ENCODE measurements at places on chromosomes 11 and 22. TPM values are rescaled to one million over a fixed set of nuclear protein-coding genes. Genes with fewer than 3 reads are reported as not detected.

DNA sequence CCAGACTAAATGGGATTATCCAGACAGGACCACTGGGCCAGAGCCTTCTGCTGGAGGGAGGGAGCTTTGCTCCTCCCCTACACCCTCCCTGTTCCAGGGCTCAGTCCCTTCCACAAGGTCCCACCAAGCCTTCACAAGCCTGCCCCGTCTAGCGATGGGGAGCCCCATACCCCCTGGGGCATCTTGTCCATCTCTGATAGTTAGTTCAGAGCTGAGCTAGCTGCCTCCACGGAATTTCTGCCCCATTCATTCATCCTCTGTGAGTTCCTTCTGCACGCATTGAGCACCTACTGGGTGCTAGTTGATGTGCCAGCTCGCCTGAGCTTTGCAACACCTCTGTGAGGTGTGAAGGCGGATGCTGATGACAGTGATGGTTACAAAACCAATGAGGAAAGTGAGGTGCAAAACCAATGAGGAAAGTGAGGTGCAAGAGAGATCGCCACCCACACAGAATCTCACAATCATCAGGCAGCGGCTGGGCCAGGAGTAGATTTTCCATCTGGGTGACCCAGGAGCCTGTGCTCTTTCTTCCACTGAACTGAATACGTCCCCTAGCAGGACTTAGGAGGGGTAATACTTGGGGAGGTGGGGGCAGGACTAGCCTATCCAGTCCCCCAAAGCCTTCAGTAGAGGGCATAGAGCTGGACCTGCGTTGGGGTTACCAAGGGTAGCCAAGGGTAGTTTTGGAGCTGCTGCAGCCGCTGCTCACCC lies 21.5 kb upstream of the CBX7 start:
- H3K4me1 ChIP-seq, result peaks cover 70% of the 10 kb centered on the region
- no peaks in the 10 kb centered on the region for H3K36me3 ChIP-seq
- H3K27ac ChIP-seq, result peak overlapping the region; percentile 86

The APOL4 gene
- total RNA-seq, result not detected

GRCh38 chr11:66950112-66950535 lies 8.1 kb downstream of the PC start:
- no peaks in the 10 kb centered on the region for H3K36me3 ChIP-seq
- H3K4me3 ChIP-seq, result no peak overlapping the region
- no peak for DNase-seq
- no peak overlapping the region for H3K27ac ChIP-seq
- H3K27me3 ChIP-seq, result no peaks in the 10 kb centered on the region

- no peak overlapping the region for H3K27ac ChIP-seq
- DNase-seq, result no peak
- no peak overlapping the region for H3K4me3 ChIP-seq
- H3K4me1 ChIP-seq, result no peaks in the 10 kb centered on the region
Measured at GRCh38 chr11:5274395-5274794, 4.7 kb upstream of the HBE1 start.

The MTCH2 gene
- total RNA-seq, result 21.5 TPM

DNA sequence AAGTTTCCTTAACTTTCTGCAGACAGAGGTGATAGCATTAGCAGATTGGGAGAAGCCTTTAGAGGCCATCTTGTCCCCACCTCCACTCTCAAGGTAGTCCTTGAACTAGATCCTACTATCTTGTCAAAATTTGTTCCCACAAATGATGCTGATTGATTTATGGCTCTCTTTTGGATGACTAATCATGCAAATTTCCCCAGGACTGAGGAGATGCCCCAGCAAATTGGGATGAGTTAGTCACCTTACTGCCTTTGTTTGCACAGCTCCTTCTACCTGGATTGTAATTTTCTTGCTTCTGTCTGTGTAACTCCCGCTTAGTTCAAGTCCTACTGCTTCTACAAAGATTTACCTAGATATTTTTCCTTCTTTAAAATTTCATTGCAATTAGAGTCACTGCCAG lies 391.4 kb upstream of the CADM1 start:
- no peaks in the 10 kb centered on the region for H3K27me3 ChIP-seq
- DNase-seq, result no peak
- no peaks in the 10 kb centered on the region for H3K4me1 ChIP-seq
- no peak overlapping the region for H3K4me3 ChIP-seq
- H3K27ac ChIP-seq, result no peak overlapping the region

The PGM2L1 gene
- total RNA-seq, result 16.8 TPM

The STT3A gene
- 46.8 TPM for total RNA-seq

GRCh38 chr22:48258064-48258701 lies 1495.7 kb downstream of the TBC1D22A start:
- no peaks in the 10 kb centered on the region for H3K4me1 ChIP-seq
- no peak for DNase-seq
- H3K4me3 ChIP-seq, result no peak overlapping the region
- no peaks in the 10 kb centered on the region for H3K36me3 ChIP-seq
- H3K27ac ChIP-seq, result no peak overlapping the region
- no peaks in the 10 kb centered on the region for H3K27me3 ChIP-seq

DNA sequence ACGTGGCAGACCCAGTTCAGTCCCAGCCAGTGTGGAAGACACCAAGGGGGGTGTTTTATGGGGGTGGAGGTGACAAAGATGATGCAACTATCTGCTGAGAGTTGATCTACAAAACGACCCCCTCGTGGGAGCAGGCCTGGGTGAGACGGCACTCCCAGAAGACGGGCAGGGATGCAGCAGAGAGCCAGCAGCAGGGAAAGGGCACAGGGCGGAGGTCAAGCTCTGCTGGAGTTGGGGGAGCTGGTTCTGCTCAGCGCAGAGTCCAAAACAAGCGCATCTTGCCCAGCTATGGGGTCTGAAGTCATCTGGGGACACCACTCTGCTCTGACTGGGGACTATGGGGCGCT lies 3.9 kb downstream of the GNB1L start:
- H3K4me1 ChIP-seq, result peaks cover 41% of the 10 kb centered on the region
- H3K36me3 ChIP-seq, result peaks cover 20% of the 10 kb centered on the region
- H3K4me3 ChIP-seq, result no peak overlapping the region
- no peak for DNase-seq
- H3K27me3 ChIP-seq, result no peaks in the 10 kb centered on the region
- no peak overlapping the region for H3K27ac ChIP-seq

The SCGB1C1 gene
- total RNA-seq, result not detected

The KIRREL3 gene
- total RNA-seq, result not detected

DNA sequence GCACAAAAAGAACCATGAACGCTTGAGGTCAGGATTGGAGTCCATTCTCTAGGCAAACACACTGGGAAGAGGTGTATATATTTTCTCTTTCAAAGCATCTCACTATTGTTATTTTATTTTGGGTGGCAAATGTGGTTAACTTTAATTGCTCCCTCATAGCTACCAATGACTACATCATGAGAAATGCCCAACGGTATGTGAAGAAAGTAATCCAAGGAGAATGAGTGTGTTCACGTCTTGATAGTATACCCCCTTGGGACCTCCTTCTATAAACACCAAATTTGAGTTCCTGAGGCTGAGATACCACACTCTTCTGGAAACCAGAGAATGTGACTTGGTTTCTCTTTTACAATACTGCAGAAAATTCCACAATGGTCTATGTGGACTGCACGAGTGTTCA lies 15.8 kb downstream of the OR8D1 start:
- H3K36me3 ChIP-seq, result no peaks in the 10 kb centered on the region
- H3K27me3 ChIP-seq, result no peaks in the 10 kb centered on the region
- no peak overlapping the region for H3K4me3 ChIP-seq
- no peak overlapping the region for H3K27ac ChIP-seq
- no peak for DNase-seq

- H3K36me3 ChIP-seq, result no peaks in the 10 kb centered on the region
- no peaks in the 10 kb centered on the region for H3K27me3 ChIP-seq
- DNase-seq, result no peak
- no peak overlapping the region for H3K27ac ChIP-seq
Measured at GRCh38 chr11:105780781-105781525, 171.1 kb downstream of the GRIA4 start.

The BIK gene
- total RNA-seq, result 1.7 TPM

DNA sequence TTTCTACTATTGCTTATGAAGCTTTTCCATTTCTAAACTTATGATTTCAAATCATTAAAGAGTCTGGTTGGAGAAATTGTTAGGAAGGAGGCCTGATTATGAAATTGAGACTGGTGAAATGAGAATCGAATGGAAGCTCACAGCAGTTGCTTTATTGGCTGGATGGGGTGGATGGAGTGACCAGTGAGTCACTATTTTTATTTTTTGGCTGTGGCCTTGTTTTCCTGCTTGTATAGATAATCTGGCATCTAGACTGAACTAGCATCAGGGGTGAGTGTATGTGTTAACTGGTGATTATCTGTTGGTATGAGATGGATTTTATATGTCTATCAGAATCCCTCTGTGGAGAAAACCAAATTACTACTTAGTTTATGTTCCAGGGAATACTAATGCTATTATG lies 36.2 kb downstream of the UVRAG start:
- no peak for DNase-seq
- no peak overlapping the region for H3K4me3 ChIP-seq
- no peak overlapping the region for H3K27ac ChIP-seq
- H3K4me1 ChIP-seq, result peaks cover 4% of the 10 kb centered on the region
- H3K36me3 ChIP-seq, result peaks cover 12% of the 10 kb centered on the region

- H3K27ac ChIP-seq, result no peak overlapping the region
- DNase-seq, result no peak
- no peaks in the 10 kb centered on the region for H3K4me1 ChIP-seq
- H3K36me3 ChIP-seq, result peaks cover 18% of the 10 kb centered on the region
Measured at GRCh38 chr22:35437049-35437448, 37.1 kb downstream of the MCM5 start.

GRCh38 chr11:2525166-2525861 lies 80.5 kb downstream of the KCNQ1 start:
- no peak overlapping the region for H3K27ac ChIP-seq
- no peak for DNase-seq
- H3K27me3 ChIP-seq, result no peaks in the 10 kb centered on the region

GRCh38 chr11:101582236-101582988 lies 1.4 kb downstream of the TRPC6 start:
- H3K36me3 ChIP-seq, result no peaks in the 10 kb centered on the region
- H3K4me1 ChIP-seq, result no peaks in the 10 kb centered on the region
- no peak overlapping the region for H3K4me3 ChIP-seq
- no peak for DNase-seq

DNA sequence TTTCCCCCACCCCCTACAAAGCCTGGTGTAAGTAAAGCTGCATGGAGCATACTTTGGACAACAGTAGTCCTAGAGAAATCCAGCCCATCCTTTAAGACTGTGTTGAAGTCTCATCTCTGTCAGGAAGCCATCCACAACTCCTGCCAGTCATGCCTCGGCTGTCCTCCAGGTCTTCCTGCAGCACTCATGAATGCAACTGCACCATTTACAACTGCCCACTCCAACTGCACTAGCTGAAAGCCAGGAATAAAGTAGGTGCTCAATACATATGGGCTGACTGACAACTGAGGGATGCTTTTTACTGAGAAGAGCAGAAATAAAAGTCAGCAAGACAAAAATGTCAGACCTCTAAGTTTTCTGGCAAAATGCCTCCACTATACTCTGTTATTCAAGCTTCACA lies 27.4 kb downstream of the IL18BP start:
- peaks cover 35% of the 10 kb centered on the region for H3K4me1 ChIP-seq
- DNase-seq, result no peak
- H3K4me3 ChIP-seq, result no peak overlapping the region
- H3K27me3 ChIP-seq, result no peaks in the 10 kb centered on the region
- peaks cover 91% of the 10 kb centered on the region for H3K36me3 ChIP-seq

- no peak overlapping the region for H3K4me3 ChIP-seq
- H3K36me3 ChIP-seq, result peaks cover 23% of the 10 kb centered on the region
- no peaks in the 10 kb centered on the region for H3K4me1 ChIP-seq
- no peak for DNase-seq
Measured at GRCh38 chr22:37971475-37972434, 12.6 kb downstream of the SOX10 start.

The SMIM38 gene
- 1.3 TPM for total RNA-seq

DNA sequence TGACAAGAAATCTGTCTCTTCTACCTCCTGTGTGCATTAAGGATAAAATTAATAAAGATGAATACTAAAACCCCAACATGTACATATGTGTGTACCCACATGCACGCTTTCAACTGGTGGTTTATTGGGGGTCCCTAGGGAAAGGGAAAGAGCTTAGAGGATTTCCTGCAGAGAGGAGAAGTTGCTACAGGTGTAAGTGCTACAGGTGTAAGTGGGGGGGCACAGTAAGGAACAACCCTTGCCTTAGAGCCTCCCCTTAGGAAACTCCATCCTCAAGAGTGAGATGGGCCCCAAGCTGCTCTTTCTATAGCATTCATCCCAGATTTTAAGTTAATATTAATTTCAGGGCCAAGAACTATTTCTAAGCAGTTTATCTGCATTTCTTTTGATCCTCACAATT lies 11.9 kb upstream of the ABCC8 start:
- no peak overlapping the region for H3K27ac ChIP-seq
- no peak for DNase-seq
- H3K4me3 ChIP-seq, result no peak overlapping the region

GRCh38 chr11:2694995-2695939 lies 4.5 kb downstream of the KCNQ1OT1 start:
- no peaks in the 10 kb centered on the region for H3K36me3 ChIP-seq
- DNase-seq, result no peak
- peaks cover 6% of the 10 kb centered on the region for H3K4me1 ChIP-seq
- H3K27me3 ChIP-seq, result no peaks in the 10 kb centered on the region

The TESMIN gene
- 6.4 TPM for total RNA-seq

DNA sequence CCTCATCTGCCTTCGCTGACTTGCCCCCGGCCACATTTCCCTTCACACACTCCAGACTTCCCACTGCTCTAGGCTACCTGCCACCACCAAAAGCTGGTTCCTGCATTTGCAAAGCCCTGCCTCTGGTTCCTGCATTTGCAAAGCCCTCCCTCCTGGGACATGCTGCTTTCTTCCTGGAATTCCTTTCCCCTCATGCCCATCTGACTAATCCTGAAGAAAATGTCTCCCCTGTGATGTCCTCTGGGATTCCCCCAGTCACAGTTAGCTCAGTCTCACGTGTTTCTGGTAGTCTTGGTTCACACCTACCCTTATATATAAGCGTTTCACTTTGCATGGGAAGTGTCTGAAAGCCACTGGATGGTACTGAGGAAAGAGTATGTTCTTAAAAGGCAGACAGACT lies 206.9 kb downstream of the DBX1 start:
- no peaks in the 10 kb centered on the region for H3K4me1 ChIP-seq
- no peak overlapping the region for H3K4me3 ChIP-seq
- H3K27ac ChIP-seq, result no peak overlapping the region
- H3K36me3 ChIP-seq, result no peaks in the 10 kb centered on the region
- DNase-seq, result no peak
- no peaks in the 10 kb centered on the region for H3K27me3 ChIP-seq
